ENCODE measurements at places on chromosomes 13 and 19.

GRCh38 chr13:94656766-94657165 is 55.1 kb downstream of the GPR180 start:
- DNase-seq: peak; percentile 75

GRCh38 chr13:92823059-92823458 is 403.5 kb upstream of the GPC6 start:
- DNase-seq: no peak

DNA sequence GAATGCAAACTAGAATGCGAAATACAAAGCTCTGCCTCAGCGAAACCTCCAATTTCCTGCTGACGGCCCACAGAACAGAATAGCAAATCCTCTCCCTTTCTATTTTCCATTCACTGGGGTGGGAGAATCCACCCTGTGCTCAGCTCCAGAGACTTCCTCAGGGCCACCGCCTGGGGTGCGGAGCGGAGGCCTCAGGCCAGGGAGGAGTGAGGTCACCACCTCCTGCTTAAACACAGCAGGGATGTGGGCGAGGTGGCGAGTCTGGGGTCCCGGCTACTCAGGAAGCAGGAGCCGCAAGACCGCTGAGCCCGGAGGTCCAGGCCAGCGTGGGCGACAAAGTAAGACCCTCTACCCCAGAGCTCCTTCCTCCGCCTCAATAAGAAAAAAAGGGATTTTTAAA is 666 bp upstream of the ZNF320 start:
- DNase-seq: no peak

DNA sequence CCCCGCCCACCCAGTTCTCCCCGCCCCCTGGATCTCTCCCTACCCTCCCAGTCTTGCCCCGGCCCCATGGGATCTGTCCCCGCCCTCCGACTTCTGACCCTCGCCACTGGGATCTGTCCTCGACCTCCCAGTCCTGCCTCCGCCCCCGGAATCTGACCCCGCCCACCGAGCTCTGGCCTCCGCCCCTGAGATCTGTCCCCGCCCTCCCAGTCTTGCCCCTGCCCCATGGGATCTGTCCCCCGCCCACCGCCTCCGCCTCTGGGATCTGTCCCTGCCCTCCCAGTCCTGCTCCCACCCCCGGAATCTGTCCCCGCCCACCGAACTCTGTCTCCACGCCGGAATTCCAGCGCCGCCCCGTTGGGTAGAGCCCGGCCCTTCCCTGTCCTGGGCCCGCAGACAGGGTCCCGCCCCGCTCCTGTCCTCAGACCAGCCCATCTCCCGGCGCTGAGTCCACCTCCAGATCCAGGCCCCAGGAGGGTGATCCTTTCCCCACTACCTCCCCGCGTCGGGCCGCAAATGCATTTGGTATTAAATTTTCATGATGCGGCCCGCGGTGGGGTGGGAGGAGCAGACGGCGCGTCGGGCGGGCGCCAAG is 1.5 kb upstream of the SLC17A7 start:
- DNase-seq: peak; percentile 91

DNA sequence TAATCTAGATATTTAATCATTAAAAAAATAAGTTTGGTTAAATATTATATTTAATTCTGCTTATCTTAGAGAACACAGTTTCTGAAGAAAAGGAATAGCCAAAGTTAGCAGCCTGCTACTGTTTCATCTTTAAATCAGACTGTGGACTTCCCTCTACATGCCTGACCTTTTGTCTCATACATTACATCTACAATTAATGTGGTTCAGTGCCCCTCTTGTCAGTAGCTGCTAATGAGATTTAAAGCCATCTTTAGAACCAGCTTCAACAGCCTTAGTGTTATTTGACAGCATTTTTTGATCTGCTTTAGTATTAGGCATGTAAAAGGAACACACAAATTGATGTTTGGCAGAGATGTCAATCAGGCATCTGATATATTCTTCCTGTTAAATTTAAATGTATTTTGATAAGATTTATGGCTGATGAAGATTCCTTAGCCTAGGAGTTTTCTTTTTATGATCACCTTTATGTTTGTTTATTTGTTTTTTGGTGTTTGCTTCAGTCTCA is 1925.8 kb upstream of the PRR20A start:
- DNase-seq: no peak

- DNase-seq: no peak
Measured at GRCh38 chr13:25840261-25840660, 211.6 kb downstream of the SHISA2 start.

- DNase-seq: no peak
Measured at GRCh38 chr13:113666329-113666670, 719 bp upstream of the GRK1 start.

- no peak for DNase-seq
Measured at GRCh38 chr13:70415136-70415535, 306.9 kb upstream of the KLHL1 start.

GRCh38 chr19:3363841-3364500 is 2.4 kb upstream of the NFIC start:
- DNase-seq: no peak

GRCh38 chr19:43624933-43625332 is 5.5 kb upstream of the ZNF428 start:
- DNase-seq: peak; percentile 62

GRCh38 chr19:10603084-10603872 is 16.2 kb upstream of the AP1M2 start:
- peak; percentile 29 for DNase-seq

- no peak for DNase-seq
Measured at GRCh38 chr19:40959338-40959737, 31.7 kb upstream of the CYP2B6 start.

DNA sequence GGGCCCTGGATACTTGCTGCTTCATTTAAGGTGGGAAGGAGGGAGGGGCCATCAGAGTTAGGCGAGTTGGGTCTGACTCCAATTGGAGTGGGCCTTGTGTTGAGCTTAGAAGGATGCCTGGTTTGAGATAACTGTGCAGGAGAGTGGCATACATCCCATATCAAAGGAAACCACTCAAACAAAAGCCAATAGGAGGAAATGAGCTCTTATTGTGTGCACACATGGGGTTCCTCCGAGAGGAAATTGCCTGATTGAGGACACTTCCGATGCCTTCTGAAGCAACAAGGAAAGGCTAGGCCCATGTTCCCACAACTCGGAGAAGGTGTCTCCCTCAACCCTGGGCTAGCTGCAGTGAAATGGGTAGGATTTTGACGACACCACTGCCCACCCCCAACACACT is 19.6 kb downstream of the MBNL2 start:
- DNase-seq: no peak

- DNase-seq: no peak
Measured at GRCh38 chr13:43662976-43663375, 123.8 kb downstream of the ENOX1 start.

DNA sequence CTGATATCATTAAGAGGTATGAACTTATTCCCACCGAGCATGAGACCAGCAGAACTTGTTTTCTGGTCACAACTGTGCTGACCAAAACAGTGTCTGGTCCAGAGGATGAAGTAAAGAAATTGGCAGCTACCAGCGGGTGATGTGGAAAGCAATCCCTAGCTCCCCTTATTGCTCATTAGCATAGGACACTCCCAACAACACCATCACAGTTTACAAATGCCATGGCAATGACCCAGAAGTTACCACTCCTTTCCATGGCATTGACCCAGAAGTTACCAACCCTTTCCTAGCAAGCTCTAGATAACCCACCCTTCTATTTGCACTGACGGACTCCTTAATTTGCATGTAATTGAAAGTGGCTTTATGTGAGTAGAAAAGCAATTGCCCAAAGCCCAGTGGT is 1856.1 kb downstream of the OLFM4 start:
- no peak for DNase-seq

- no peak for DNase-seq
Measured at GRCh38 chr13:66536746-66537145, 693.4 kb downstream of the PCDH9 start.

DNA sequence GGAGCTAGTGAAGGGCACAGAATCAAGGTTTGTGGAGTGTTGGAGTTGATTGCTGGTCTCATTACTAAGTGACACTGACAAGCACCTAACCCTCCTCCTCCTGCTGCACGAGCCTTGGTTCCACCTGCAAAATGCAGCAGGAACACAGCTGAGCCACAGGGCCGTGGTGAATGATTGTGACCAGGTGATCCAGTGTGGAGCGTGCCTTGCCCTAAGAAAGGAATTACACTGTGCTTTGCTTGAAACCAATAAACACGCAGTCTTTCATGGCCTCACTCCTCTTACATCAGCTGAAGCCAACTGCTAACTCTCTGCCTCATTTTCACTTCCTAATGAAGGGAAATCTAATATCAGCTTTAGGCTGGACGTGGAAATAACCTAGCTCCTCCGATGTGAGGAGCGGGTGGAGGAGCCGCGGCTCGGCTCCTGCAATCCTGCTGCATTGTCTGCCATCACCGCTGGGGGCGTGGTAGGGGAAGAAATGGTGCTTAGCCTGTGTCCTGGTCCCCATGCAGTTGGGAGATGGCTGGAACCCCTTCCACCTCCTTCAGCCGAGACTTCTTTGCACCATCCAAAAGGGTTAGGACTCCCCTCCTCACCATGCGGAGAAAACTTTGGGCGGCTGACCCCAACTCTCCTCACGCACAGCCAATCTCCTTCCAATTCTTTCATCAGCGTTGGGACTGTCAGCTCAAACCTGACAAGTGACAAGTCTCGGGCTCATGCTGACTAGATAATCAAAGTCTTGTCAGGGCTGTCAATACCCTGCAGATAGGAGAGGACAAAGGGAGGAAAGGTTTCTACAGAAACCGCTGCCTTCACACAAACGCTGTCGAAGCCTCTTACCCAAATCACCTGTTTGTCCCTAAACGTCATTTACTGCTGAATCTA is 427.9 kb downstream of the ZNF536 start:
- peak; percentile 75 for DNase-seq

DNA sequence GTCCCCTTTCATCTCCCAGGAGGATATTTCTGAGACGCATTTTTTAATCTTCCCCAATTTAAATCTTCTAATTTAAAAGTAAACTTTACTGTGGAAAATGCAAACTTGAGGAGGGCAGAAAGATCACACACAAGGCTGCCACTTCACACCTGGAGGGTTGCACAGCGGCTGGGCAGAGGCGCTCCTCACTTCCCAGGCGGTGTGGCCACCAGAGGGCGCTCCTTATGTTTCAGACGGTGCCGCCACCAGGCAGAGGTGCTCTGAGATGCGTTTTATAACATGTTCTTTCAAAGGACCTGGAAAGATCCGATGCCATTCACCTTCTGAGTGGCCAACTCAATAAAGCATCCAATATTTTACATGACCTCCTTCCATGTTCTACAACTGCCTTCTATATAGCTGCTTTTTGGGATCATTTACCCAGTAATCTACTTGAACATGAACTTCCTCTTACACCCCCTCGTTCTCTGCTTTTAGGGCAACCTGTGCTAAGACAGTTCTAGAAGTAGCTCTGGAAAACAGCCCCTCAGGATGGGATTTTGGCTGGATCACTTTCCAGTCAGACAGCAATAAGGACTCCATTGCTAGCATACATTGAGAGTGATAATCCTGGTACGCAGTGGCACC is 14.8 kb upstream of the MTUS2 start:
- DNase-seq: peak; percentile 25

DNA sequence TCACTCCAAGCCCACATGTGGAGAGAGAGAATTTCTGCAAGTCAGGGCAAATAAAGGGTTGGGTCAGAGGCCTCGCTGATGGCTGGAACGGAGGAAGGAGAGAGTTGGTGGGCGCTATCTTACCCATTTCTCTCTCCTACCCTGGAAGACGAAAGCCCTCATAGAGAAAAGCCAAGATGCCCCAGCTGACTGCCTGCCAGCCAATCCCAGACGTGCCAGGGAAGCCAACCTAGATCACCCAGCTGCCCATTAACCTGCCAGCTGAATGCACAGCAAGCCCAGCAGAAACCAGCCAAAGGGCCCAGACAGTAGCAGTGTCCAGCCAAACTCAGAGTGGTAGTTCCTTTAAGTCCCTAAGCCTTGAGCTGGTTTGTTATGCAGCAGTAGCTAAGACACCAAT is 167.0 kb upstream of the ZNF507 start:
- no peak for DNase-seq

GRCh38 chr19:14078411-14078810 is 5.8 kb downstream of the MISP3 start:
- no peak for DNase-seq

- DNase-seq: no peak
Measured at GRCh38 chr13:42747399-42747873, 33.9 kb upstream of the FAM216B start.

- DNase-seq: peak; percentile 75
Measured at GRCh38 chr19:46878613-46879375, 18.0 kb downstream of the ARHGAP35 start.

DNA sequence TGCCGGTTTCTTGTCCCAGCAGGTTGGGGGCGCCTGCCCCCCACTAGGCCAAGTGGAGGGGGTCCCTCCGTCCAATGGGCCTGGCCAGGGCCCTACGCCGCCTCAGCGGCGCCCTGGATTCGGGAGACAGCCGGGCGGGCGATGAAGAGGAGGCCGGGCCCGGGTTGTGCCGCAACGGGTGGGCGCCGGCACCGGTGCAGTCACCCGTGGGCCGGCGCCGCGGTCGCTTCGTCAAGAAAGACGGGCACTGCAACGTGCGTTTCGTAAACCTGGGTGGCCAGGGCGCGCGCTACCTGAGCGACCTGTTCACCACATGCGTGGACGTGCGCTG is 6.2 kb downstream of the KCNJ14 start:
- DNase-seq: no peak

GRCh38 chr13:109804654-109805053 is 18.3 kb upstream of the IRS2 start:
- no peak for DNase-seq

DNA sequence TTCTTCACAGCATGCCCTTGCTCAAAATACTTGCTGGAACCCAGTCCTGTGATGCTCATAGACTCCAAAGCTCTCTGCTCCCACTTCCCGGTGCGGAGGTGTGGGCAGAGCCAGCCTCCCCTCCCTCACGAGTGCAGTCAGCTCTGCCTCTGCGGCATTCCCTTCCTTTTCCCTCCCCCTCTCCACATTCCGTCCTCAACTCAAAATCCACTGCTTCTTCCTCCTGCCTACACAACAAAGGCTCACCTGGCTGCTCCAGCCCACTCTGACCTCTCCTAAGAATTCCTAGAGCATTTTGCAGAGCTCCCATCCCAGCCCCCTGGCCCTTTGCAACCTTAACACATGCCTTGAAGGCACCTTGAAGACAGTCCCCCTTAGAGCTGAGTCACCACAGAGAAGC is 527.9 kb downstream of the MYO16 start:
- DNase-seq: no peak

- no peak for DNase-seq
Measured at GRCh38 chr19:33312065-33312464, 9.7 kb upstream of the CEBPA start.

DNA sequence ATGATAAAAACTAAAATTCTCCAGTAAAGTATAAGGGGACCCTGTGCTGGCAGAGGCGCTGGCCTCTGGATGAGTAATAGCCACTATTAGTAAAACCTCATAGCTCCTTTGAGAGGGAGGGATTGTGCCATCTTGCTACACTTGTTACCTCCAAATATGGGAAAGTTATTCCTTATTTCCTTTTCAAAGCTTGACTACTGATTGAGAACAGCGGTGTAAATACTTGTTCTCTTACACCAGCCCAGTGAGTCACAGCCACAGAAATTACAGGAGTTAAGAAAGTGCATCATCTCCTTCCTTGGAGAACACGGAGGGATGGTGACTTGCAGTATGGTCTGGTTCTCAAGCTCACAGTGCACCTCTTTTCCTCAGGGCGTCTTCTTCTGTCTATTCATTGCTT is 379.0 kb downstream of the EFNB2 start:
- no peak for DNase-seq
